ENCODE measurements at places on chromosomes 6 and 20.

DNA sequence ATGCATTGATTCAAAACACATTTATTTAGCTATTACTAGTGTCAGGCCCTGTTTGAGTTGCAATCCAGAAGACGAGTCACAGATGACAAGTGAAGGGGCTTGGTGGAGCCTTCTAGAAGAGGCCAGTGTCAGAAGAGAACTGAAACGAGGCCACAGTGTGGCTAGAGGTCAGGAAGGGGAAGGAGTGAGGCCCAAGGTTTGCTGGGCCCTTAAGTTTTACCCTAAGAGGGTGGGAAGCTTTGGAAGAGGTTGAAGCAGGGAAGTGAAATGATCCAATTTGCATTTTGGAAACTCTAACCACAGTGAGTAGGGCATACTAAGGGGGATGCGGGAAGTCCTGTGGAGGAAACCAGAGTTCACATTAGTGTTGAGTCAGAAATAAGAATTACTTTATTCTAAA is 25.0 kb downstream of the TTK start:
- no peak for DNase-seq

DNA sequence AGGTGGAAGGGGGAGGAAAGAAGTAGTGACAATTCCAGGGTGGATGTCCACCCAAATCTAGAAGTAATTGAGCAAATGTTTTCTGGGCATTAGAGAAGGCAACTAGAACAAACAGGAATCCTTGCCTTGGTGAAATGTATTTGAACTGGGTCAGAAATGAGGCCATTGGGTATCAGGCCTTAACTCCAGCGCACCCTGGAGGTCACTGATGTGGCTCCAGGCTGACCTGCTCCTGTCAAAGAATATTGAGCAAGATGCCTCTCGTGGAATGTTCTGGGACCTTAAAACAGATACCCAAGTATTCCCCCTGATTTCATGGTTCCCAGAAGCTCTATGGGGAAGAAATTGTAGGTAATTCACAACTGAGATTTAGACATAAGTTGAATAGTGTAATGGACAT is 6.9 kb downstream of the HLA-DPB1 start:
- peak; percentile 46 for DNase-seq

DNA sequence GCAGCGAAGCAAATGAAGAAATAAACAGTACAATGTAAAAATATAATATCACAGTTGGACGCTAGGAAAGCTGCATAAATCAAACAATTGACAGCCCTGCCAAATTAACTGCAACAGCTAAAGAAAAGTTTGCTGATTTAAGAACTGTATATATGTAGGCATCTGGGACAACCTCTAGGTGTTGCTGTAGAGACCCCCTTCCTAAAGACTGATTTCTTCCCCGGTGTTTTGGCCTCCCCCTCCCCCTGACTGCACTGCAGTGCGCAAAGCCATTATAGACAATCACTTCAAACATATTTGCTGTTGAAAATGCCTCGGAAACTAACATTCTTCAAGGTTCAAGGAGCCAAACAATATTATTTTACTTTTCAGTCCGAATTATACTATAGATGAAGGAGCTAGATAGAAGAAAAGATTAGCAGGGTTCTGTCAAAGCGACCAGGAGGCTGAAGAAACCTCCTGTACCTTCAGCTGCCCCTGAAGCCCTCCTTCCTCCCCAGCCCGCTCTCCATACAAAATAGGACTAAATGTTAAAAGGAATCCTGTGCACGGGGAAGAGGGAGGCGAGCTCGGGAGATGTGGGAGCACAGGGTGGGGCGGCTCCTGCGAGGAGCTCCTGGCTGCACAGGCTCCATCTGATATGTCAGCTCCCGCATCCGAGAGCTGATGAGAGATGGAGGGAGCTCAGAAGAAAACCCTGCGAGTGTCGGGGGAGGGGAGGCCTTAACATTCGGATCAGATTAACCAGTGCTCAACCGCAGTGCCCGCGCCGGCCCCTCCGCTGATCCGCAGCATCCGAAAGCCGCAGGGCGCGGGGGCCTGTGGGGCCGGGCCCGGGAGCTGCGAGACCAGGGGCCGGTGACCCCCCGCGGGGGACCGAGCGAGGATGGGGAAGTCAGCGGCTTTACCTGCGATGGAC is 822 bp downstream of the ELOVL4 start:
- no peak for DNase-seq

DNA sequence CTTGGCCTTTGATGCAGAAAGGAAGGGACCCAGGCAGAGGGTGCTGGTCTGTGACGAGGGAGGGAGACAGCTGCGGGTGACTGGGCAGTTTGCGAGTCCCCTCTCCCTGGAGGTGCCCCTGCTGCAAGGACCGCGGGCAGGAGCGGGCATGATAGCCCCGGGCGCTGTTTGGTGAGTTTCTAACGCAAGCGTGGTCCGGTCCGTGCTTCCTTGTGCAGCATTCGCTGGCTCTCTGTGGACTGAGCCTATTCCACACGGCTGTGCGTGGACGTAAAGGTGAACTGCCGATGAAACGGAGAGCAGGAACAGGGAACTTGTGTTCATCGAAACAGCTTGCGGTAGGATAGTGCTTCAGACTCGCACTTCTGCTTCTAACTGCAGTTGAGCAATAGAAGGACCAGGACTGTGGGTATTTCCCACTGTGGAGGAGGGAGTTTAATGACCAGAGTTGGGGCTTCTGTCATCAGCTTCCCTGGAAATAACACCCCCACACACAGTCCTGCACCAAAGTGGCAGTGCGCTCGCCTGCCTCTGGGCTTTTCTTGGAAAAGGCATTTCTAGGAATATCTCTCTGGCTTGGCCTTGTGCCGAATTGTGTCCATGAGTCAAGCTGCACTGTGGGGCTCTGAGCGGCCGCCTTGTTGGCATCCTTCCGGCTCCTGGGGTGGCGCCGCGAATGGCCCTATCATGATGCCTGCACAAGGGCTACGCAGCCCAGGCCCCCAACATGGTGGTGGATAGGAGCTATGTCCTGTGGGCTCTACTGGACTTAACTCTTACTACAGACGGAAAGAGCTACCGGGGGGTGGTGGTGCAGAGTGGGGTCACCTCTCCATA is 48.9 kb downstream of the DUSP22 start:
- DNase-seq, result no peak

- DNase-seq, result no peak
Observed at GRCh38 chr6:72789145-72789544, 167.3 kb downstream of the KCNQ5 start.

DNA sequence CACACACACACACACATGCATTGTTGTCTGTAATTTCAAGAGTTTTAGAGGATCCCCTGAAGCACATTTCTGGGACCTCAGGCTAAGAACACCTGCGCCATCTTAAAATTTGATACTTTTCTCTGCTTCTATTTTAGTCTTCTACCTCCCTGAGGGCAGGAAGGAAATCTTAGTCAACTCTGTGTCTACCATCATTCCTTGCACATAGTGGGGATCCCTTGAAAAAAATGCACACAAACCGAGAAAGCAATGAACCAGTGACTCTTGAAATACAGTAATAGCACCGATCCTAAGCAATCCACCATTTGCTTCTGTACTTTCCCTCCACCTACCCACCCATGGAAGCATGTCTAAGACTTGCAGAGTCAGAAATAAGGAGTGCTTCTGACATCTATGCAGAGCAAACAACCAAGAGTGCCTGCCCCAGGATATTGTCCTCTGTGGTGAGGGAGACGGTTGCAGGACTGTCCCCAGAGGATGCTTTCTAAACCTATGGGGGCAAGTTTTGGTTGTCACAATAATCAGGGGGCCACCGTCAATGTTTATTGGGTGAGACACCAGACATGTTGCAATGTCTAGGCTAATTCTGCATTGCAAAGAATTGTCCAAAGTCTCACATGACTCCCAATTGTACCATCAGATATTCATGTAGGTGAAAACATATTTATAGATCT is 208.0 kb upstream of the TAB2 start:
- DNase-seq, result no peak

DNA sequence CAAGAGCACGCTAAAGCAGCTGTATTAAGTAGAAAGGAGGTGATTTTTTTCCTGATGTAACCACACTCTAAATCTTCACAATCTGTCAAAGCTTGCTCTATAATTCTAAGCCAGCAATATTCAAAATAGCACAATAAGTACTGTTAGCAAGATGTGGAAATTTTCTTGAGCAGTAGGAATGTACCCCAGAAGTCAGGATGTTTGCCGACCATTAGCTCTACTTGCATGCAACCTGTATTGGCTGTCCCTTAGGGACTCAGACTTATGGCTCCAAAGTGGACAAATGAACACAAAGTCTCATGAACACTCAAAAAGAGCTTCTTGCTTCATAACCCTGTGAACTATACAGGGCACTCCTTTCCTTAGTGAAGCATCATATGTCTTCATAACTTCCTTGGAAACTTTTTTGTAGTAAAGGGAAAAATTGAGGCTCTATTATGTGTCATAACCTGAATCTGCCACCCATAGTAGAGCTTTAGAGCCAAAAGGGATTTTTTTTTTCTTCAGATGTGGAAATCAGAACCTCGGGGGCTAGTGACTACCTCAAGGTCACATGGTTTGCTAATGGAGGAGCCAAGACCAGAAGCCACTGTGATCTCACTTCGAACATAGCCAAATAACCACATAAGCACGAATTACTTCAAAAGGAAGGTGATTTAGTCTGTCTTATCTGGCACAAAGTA is 54.5 kb downstream of the ADGRG6 start:
- no peak for DNase-seq

- no peak for DNase-seq
Observed at GRCh38 chr6:81241126-81242041, 511.1 kb downstream of the TENT5A start.

DNA sequence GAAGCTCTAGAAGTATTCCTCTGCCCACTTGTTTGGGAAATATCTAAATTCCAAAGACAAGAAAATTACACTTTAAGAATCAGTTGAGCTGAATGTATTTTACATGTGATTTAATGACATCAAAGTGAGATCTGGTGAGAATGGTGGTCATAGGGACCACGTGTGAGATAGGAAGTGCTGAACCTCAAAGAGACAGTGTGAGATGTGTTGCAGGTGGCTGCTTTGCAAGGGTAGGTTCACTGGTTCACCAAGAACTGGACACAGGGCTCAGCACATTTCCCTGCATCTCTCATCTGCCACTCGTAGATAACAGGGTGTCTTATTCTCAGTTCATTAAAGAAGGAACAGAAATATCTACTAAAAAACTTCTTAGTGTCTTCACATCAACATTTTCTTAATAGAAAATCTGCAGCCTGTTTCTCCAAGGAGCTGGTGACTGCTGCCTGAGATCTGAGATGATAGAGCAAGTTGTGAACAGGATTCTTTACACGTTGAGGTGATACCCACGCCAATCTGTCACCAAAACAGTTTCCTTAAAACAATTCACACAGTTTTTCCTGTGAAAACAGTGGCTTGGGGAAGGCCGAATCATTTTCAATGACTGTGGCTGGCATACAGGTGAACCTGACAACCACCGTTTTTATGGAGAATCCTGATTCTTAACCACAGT is 7.2 kb downstream of the CCR6 start:
- peak; percentile 62 for DNase-seq

GRCh38 chr6:132818404-132819359 is 4.3 kb downstream of the RPS12 start:
- no peak for DNase-seq

GRCh38 chr20:50575865-50576720 is 65.9 kb downstream of the PTPN1 start:
- peak; percentile 59 for DNase-seq

DNA sequence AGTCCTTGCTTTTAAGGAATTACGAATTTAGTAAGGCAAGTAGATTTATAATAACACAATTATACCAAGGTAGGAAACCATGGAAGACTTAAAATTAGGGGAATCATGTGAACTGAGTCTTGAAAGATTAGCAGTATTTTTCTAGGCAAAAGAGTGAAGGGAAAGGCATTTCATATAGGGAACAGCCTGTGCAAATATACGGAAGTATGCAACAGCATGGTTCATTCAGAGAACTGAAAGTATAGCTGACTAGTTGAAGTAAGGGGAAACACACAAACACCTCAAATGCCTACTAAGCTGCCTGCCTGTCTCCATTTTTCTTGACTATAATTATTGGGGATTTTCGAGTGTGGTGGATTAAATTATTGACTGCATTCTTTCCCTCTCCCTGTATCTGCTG is 39.0 kb upstream of the ECHDC1 start:
- DNase-seq, result no peak

DNA sequence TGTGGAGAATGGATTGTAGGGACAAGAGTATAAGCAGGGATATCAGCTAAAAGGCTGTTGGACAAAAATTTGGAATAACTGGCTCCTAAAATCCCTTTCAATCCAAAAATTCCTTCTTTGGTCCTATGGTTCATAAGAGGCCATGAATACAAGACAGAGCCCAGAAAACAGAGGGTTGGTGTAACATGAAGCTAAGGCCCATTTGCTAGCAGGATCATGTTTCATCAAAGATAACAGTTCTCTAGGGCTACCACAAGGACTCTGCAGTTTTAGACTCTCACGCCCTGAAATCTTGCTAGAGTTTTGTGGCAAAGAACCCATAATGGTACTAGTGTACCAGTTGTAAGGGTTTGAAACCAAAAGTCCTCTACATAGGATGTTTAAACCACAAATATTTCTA is 327.8 kb upstream of the TBX18 start:
- DNase-seq, result no peak

DNA sequence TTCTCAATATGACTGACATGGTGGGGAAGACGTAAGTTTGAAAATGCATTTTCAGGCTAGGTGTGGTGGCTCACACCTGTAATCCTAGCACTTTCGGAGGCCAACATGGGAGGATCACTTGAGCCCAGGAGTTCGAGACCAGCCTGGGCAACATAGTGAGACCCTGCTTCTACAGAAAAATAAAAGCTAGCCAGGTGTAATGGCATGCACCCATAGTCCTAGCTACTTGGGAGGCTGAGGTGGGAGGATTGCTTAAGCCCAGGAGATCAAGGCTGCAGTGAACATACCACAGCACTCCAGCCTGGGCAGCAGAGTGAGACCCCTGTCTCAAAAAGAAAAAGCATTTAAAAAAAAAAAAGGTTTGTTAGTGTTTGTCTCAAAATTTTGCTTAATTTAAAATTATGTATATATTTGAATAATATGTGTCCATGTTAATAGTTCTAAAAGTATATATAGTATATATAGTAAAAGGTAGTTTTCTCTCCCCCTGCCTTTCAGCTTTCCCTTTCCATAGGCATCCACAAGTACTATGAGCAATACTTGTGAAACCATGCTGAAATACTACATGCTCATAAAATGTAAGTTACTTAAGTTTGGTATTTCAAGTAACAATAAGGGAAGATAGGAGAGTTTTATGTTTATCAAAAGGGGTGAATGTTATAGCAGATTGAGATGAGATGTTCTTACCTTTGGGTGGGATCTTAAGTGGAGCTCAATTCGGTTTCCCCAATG is 15.1 kb downstream of the PTPRA start:
- DNase-seq, result no peak

- DNase-seq, result no peak
Observed at GRCh38 chr6:155041741-155042279, 46.7 kb downstream of the TIAM2 start.

DNA sequence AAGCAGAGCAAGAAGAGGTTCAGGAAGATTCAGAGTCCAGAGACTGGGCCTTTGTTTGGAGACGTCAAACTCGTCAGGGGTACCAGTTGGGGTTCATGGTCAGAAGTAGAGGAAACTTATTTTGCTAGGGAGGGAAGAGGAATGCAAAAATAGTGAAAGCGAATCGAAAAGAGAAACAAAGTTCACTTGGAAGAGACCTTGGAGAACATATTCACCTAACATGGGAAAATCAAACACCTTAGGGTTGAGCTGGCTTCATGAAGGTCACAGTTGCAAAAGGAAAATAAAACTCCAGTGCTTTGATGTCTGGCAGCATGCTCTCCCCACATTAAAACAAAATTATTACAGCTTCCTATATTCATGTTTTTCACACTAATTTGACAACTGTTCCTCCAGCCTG is 440.4 kb downstream of the EPM2A start:
- no peak for DNase-seq
